ENCODE measurements at places on chromosomes 12 and 14. TPM values are rescaled to one million over a fixed set of nuclear protein-coding genes. Genes with fewer than 3 reads are reported as not detected.

The ANO2 gene
- total RNA-seq: not detected

The LRTM2 gene
- total RNA-seq: not detected

The EPYC gene
- not detected for total RNA-seq

The MMAB gene
- 22.8 TPM for total RNA-seq

The M6PR gene
- total RNA-seq: 243 TPM

The KLRB1 gene
- total RNA-seq: not detected

The FITM1 gene
- not detected for total RNA-seq

The RNF212B gene
- not detected for total RNA-seq

The DIABLO gene
- total RNA-seq: 80.3 TPM

The CDH24 gene
- 3.1 TPM for total RNA-seq

The STAB2 gene
- total RNA-seq: not detected

The PZP gene
- not detected for total RNA-seq

The HIGD1C gene
- not detected for total RNA-seq

The KLRG1 gene
- total RNA-seq: 0.29 TPM

The TSPAN19 gene
- not detected for total RNA-seq

The TAS2R42 gene
- not detected for total RNA-seq

The SLC25A47 gene
- not detected for total RNA-seq

The KLRF1 gene
- not detected for total RNA-seq

The RPGRIP1 gene
- 0.22 TPM for total RNA-seq

The TGM1 gene
- total RNA-seq: 1.5 TPM

The SCNN1A gene
- total RNA-seq: 0.57 TPM

The ARHGEF25 gene
- total RNA-seq: 9.8 TPM

The CHPT1 gene
- 33.9 TPM for total RNA-seq

The CLEC2B gene
- 26.2 TPM for total RNA-seq

The STYK1 gene
- total RNA-seq: not detected

The EXOC3L4 gene
- 2.4 TPM for total RNA-seq

The SAMD15 gene
- 3.6 TPM for total RNA-seq

The PTCSC3 gene
- total RNA-seq: not detected

The BCL7A gene
- 5.0 TPM for total RNA-seq

The COCH gene
- 4.0 TPM for total RNA-seq

The FOXN4 gene
- total RNA-seq: not detected

The KMT2D gene
- 42.5 TPM for total RNA-seq

The PMCH gene
- total RNA-seq: not detected

The TSPAN11 gene
- 0.14 TPM for total RNA-seq

The TMEM132D gene
- not detected for total RNA-seq

The CMA1 gene
- total RNA-seq: not detected

The PLEKHG3 gene
- 3.1 TPM for total RNA-seq

The ACAD10 gene
- total RNA-seq: 23.9 TPM

The HOMEZ gene
- total RNA-seq: 4.4 TPM

The OTUB2 gene
- 0.66 TPM for total RNA-seq

The KCNA5 gene
- not detected for total RNA-seq

The KLHL33 gene
- under 0.01 TPM for total RNA-seq

The SNAPC1 gene
- 10.6 TPM for total RNA-seq

The GNPTAB gene
- total RNA-seq: 39.8 TPM

The PLEKHD1 gene
- total RNA-seq: not detected

The CYP27B1 gene
- total RNA-seq: 1.1 TPM

The C14orf39 gene
- not detected for total RNA-seq

The POMT2 gene
- 26.3 TPM for total RNA-seq

The LRRIQ1 gene
- total RNA-seq: not detected

The MDGA2 gene
- under 0.01 TPM for total RNA-seq

The FGFR1OP2 gene
- 44.0 TPM for total RNA-seq

The GPRC5A gene
- total RNA-seq: 17.9 TPM

The PPHLN1 gene
- total RNA-seq: 54.1 TPM

The SVOP gene
- not detected for total RNA-seq

The GPR84 gene
- not detected for total RNA-seq
